ENCODE measurements at places on chromosomes 3 and 15. TPM values are rescaled to one million over a fixed set of nuclear protein-coding genes. Genes with fewer than 3 reads are reported as not detected.

Gene COMMD2
- total RNA-seq = 27.5 TPM

Gene CAV3
- total RNA-seq = not detected

Gene FBXO45
- 7.5 TPM for total RNA-seq

Gene A4GNT
- total RNA-seq = not detected

Gene CCDC39
- total RNA-seq = not detected

Gene CFAP100
- 0.40 TPM for total RNA-seq

Gene ROBO2
- total RNA-seq = 2.8 TPM

Gene STRC
- total RNA-seq = 1.6 TPM

GRCh38 chr3:55191911-55192775, 264.3 kb upstream of the LRTM1 start:
- no peak for DNase-seq

DNA sequence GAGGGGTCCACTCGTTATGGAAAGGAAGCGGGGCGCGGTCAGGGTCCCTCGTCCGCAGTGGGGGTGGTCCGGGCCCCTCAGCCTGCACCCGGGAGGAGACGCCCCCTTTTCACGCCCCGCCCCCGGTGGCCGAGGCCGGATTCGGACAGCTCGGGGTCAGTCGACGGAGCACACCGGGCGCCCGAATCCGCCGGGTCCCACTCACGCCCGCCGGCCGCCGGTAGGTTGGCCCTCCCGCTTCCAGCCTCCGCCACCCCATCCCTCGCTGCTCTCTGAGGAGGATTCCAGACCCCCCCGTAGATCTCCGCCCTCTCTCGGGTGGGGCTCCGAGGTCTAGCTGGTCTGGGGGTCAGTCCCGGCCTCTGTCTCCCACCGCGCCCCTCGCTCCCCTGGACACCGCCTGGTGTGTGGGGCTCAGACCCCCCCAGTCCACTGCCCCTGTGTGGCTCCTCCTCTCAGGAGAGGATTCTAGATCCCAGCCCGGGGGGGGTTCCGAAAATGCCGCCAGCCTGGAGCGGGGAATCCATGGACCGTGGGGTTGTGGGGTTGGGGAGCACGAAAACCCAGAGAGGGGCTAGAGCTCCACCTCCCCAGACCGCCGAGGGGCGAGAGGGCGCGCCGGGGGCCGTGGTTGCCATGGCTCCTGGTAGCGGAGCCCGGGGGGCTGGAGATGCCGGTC, 725 bp downstream of the CHL1 start:
- no peak for DNase-seq

- no peak for DNase-seq
Observed at GRCh38 chr3:30273304-30274072, 332.9 kb upstream of the TGFBR2 start.

DNA sequence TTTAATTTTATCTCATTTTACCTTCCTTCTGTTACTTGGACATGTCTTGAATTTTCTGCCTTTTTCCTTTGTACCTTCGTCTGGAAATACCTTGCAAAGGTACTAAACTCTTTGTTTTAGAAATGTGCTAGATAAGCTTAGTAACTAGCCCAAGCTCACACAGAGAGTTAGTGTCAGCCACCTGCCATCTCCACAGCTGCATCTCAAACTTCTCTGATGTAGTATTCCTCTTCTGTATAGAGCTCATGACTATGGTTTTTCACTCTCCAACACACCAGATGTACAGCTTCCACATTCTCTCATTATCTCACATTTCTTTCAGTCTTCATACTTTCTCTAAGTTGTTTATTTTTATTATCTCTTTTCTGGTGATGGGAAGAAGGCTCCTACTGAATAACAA, 516.6 kb upstream of the ROBO2 start:
- DNase-seq = no peak

DNA sequence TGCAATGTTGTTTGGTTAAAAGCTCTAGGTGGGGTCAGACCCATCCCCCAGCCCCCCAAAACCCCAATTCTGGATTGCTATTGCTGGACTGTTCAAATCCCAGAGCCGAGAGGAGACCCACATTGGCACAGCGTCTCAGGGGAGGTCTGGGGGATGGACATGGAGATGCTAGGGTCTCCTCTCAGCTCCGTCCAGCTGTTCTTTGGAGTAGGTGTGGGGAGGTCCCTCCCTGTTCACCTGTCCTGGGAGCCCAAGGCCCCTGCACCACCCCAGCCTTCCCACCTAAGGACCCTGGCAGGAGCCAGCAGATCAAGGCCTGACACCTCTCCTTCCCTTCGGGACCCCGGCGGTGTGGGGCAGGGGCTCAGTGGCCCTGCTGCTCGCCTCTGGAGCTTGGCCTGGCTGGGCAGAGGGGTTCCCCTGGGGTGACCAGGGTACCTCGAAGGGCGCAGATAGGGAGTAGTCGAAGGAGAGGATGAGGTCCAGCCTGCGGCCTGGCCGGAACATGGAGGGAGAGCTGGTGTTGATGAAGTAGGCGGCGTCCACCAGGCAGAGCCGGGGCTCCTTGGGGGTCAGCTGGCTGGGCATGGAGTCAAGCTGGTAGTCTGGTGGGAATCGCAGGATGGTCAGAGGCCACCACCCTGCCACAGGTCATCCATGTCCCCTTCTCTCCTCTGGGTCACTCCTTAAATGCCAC, 23.9 kb downstream of the PLA2G4D start:
- DNase-seq = no peak

DNA sequence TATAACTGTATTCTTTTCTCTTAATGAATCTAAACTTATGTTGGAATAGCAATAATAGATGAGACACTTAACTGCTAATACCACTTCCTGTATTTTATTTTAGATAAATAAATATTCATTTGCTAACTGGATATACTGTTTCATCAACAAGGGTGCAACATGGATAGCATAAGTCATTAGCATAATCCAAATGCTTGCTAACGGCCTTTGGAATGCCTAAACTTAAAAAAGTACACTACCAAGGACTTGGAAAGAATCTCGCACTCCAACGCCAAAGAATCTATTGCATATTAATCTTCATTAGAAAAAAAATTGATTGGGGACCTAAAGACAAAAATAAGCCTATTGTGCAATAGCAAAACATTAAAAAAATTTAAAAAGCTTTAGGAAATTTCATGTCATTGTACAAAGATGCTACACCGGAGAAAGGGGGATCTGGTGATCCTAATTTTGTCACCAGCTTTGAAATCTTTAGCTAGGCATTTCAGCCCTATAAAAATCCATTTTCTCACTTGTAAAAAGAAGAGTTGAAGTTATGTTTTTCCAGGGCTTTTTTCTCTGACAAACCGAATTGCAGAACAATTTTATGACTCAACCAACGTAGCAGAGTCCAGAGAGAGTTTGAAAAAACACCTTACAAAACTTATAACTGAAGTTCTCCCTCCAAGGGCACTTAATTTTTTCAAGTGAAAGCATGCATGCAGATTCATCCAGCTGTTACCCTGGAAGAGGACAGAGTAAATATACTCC, 4.1 kb downstream of the VGLL3 start:
- no peak for DNase-seq

DNA sequence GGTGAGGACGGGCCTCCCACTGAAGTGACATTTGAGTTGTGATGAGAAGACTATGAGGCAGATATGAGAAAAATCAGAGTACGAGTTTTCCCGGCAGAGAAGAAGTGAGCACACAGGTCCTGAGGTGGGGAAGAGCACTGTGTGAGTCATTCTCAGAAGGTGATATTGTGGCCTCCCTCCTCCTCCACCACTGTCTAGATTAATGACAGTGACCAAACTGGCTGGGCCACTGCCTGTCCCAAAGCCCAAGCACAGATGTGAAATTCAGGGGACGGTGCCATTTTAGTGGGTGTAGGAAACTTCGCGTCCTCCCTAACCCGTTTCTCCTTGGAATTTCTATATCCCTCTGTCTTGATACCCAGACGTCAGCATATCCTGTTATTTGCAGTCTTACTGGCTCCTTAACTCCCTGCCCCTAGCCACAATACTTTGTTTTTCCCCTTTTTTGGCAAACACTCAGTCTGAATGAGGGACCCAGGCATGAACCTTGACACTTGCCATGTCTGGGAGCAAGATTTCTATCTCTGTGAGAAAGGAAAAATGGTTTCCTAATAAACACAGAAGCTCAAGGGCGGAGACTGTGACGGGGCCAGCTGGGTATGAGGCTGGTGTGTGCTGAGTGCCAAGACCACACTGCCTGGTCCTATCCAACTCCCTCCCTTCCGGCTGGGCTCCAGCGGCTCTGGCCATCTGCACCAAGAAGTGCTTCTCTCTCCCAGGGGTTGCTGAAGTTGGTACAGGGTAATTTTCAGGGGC, 15.2 kb downstream of the PRICKLE2 start:
- peak; percentile 66 for DNase-seq

DNA sequence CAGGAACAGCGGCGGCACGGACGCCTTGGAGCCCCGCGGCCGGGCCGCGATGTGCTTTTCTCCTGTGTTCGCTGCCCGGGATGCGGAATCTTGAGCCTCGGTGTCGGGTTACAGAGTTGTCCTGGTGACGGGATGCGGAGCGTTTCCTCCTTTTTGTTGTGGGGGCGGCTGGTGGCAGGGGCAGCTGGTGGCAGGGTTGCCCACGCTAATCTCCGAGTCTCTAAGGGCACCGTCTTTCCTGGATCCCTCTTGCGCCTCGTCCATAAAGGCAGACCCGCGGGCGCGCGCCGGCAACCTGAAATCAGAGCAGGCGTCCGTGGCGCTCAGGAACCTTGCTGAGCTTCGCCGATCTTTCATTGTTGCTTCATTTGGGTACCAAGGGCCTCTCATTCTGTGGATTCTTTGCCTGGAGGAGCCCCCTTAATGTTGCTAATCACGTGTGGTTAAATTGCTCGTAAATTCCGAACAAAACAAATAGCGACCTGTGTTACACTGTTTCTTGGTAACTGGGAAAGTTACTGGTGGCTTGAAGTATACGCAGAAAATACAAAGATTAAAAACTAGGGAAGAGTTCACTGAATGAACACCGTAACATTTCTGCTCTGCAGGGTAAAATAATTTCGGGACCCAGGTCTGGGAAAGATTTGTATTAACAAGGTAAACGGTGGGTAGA, 844 bp upstream of the PFN2 start:
- peak; percentile 30 for DNase-seq

DNA sequence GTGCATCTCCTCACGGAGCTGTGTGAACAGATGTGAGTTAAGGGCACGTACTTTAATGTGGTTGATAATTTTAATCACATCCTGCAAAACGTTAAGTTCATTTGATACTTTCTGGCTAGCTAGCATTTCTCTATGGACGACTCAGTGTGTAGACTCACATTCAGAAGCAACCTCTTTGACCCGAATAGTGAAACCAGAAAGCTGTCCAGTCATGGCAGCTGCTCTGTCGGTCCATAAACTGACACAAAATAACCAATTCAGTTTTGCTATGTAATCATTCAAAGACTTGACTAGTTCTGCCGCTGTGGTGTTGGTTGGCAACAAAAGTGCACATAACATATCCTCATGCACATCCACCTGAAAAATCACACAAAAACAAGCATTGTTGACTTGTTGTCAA, 3.7 kb upstream of the GFM1 start:
- DNase-seq = no peak

DNA sequence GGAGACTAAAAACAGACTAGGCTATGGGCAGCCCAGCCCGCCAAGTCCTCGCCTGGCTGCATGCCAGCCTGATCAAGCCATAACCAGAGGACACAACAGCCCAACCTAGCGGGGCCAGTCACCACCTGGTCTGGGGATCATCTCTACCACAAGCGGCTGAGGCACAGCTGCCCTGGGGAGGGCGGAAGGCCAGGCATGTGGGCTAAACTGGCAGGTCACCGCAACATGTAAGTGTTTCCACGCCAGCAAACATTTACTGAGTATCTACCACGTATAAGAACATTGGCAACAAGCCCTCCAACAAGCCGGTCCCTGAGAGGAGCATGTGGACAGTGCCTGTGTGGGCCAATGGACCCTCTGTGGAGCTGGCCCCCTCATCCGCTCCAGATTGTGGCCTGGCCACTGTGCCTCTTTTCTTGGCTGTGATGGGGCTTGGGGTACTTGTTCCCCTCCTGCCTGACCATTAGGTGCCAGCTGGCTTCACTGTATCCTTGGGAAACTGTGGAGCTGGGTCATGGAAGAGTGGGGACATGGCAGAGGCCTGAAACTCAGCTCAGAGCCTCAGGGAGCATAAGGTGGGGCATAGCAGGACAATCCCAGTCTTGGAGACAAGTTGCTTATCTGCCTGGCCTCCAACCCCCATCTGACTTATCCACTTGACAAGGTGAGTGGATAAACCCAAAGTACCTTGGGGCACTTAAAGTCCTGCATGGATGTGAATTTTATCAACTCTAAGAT, 9.0 kb downstream of the UBXN7 start:
- DNase-seq = peak; percentile 29

DNA sequence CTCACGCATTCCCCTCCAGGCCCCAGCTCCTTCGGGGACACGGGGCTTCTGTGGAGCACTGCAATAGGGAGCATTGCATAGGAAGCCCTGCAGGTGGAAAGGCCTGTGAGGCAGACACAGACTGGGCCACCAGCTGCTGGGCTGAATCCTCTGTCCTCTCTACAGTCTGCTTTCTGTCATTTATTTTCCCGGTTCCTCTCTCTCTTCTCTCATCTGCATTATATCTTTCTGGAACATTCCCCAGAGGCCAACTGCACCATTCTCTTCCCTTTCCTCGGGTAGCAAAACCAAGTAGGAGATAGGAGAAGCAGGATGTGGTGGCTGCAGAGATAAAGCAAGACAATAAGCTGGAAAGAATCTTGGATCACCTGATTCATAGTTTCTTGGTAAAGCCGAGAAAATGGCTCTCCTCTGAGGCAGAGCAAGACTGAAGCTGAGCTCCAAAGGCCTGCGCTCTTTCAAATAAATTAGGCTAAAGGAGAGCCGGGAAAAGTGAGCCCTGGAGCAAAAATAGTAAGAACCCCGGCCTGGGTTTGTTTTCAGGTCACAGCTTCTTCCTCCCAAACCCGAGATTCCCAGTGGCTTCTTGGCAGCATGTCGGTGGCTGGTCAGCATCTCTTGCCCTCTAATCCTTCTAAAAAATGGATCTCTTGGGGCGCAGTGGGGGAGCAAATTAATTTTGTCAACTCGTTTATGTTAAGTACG, 5.3 kb downstream of the TM4SF4 start:
- no peak for DNase-seq

DNA sequence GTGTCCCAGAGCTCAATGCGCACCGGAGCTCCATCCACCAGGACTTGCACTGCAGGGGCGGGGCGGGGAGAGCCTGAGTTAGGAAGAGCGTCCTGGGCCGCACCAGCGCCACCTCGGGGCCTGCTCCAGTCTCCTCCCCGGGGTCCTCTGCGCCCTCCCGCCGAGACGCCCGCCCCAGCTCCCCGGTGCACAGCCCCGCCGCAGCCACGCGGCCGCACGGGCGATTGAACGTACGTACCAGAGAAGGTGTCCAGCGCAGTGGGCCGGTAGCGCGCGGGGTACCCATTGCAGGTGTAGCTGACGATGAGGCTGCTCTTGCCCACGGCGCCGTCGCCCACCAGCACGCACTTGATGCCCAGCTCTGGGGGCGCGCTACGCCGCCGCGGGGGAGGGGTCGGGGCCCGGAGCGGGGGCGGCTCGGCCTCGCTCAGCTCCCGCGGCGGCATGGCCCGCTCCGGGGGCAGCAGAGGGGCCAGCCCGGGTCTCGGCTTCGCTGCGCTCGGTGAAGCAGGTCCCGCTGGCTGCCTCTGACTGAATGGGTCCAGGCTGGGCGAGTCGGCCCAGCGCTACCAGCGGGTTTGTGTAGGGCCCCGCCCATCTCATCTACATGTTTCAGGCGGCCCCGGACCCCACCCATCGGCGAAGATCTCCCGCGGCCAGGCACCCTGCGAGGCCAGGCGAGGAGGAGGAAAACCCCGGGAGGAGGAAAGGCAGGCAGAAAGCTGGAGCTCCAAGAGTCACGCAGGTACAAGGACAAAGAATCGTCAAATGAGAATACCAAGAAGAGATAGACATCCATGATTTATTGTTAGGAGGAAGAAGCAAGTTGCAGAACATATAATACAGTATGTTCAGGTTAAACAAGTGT, at the start of gene RHOV:
TSS of gene RHOV (minus strand) at position 541 of the 868 bp plus-strand sequence. CDS start at position 446, 95 bp downstream.
- peak; percentile 47 for DNase-seq

- peak; percentile 11 for DNase-seq
Observed at GRCh38 chr3:48301800-48302166, 31.7 kb downstream of the SPINK8 start.

Data from mucosa of gallbladder (tissue), 1 donor.